ENCODE measurements at places on chromosomes 12 and 14. TPM values are rescaled to one million over a fixed set of nuclear protein-coding genes. Genes with fewer than 3 reads are reported as not detected.

The SERPINA3 gene
- total RNA-seq: not detected

The AMDHD1 gene
- 0.21 TPM for total RNA-seq

The HOTAIR gene
- not detected for total RNA-seq

The LMO3 gene
- 15.1 TPM for total RNA-seq

The DBX2 gene
- not detected for total RNA-seq

The IFNG-AS1 gene
- total RNA-seq: not detected

The KCNH3 gene
- 0.12 TPM for total RNA-seq

The ASB2 gene
- 2.3 TPM for total RNA-seq

GRCh38 chr12:32884962-32885361 is 11.6 kb downstream of the PKP2 start:
- peak; percentile 40 for DNase-seq

DNA sequence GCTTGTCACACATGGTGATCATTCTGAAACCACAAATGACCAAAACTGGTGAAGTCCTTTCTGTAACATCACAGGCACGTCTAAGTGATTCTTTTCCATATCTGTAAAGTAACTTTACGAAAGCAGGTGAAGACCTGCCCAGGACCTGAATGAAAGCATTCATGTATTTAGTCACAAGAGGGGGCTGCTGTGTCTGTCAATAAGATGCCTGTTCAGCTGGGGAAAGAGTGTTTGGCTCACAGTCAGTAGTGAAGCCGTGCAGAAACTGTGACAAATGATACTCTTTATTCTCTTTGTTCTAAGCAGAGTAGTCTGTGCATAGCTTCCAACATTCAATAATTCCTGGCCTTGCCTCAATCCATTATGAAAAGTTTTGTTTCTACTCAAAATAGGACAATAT is 373.5 kb upstream of the OR4E1 start:
- DNase-seq: peak; percentile 80

DNA sequence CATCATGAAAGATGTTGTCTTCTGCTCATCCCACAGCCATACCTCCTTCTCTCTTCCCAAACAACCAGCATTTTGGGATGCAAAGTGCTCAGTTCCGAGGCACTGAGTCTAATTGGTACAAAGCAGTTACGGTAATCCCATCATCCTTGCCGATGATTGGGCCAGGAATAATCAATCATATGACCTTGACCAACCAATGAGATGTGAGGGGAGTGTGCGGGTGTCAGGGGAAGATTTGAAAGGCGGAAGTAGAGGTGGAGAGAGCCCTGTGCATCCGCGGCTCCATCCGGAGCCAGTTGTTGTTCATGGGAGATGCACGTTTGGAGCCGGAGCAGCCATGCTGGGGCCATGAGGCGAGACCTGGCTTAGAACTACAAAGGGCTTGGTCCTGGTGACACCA is 67.3 kb downstream of the SYNE3 start:
- no peak for DNase-seq

DNA sequence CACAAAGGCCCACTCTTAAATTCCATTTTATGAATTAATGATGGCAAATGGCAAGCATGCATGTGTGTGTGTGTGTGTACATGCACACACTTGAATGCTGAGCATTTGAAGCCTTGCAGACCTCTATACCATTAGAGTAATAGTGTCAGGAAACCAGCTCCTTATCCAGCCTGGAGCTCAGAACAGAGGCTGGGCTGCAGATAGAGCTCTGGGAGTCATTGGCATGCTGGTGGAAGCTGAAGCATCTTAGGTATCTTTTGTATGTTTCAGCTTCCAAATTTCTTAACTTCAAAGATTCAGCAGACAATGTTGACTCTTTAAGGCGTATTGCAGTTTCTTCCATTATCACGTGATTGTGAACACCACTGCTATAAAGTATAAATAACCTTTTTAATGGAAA is 192.9 kb upstream of the ARHGAP5 start:
- no peak for DNase-seq

DNA sequence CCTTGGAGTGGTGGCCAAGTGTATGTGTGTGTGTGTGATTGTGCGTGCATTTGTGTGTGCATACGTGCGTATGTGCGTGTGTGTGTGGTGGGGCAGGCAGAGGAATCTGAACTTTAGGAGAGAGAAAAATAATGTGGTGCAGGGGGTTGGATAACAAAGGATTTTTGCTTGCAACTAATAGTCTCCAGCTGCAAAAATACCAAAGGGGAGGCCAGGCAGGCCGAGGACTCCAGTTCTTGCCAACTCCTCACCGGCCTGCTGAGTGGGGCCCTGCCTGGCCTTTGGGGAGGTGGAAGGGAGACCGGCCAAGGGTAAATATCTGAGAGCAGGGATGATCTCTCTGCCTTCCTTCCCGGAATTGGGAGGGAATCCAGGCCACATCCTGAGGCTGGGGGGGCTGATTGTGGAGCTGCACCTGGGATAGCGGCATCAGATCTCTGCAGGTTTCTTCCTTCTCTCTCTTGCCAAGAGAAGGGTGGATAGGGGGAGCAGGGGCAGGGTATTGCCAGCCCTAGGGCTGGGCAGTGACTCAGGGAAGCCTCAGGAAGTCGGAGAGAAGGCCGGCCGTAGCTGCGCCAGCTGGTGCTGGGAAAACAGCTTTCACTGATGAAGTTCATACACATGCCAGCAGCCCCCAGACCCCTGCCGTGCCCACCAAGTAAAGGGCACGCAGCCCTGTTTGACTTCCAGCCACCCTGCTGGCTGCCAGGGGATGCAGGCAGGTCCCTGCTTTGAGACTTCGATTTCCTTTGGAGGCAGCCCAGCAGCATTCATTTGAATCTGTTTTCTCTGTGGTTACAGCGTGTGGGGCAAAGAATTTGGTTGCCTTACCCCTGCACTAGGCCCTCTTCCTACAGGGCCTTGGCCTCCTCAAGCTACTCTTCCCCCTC is 4.6 kb upstream of the LRP1-AS start:
- DNase-seq: no peak

DNA sequence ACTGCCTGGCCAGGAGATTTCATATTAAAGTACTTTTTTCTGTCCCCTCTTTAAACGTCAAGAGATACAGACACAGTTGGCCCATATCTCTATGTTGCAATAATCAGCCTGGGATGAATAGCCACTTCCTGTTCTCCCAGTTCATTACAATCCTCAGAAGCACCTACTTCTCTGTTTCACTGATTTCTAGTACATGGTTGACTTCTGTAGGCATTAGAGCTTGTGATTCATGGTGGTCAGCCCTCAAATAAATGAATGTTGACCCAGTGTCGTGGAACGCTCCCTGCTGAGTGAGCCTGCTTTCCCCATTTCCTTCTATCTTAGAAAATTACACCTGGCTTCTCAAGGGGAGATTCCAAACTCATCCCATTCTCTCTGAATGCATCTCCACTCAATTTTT is 416.7 kb downstream of the PDZRN4 start:
- no peak for DNase-seq

DNA sequence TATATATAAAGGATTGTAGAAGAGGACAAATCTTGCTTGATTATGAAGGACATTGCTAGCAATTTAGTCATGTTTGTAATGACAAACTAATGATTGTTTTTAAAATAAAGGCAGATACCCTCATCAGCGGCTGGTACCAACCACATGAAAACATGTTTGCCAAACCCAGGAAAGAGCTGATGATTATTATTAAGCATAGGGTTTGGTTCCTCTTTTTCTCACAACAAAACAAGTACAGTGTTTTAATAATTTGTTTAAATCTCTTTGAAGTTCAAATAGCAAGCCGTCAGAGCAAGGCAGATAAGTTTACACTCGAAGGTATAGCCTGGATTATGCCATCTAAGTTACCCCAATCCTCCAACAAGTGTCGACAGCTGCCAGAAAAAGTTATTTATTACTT is 5.3 kb upstream of the SINHCAF start:
- DNase-seq: no peak

DNA sequence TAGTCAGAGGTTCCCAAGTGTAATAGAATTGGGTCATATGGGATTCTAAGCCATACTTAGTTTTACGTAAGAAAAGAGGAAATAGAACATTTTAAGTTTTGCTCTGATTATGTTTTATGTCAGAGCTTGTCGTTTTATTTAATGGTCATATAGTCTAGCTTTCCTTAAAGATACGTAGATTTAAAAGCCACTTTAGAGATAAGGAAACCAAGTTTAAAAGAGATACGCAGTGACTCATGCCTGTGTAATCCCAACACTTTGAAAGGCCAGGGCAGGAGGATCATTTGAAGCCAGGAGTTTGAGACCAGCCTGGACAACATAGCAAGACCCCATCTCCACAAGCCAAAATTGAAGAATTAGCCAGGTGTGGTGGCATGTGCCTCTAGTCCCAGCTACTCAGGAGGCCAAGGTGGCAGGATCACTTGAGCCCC is 19.5 kb downstream of the MAPK1IP1L start:
- no peak for DNase-seq

GRCh38 chr14:95309261-95310051 is 10.3 kb downstream of the CLMN start:
- no peak for DNase-seq

DNA sequence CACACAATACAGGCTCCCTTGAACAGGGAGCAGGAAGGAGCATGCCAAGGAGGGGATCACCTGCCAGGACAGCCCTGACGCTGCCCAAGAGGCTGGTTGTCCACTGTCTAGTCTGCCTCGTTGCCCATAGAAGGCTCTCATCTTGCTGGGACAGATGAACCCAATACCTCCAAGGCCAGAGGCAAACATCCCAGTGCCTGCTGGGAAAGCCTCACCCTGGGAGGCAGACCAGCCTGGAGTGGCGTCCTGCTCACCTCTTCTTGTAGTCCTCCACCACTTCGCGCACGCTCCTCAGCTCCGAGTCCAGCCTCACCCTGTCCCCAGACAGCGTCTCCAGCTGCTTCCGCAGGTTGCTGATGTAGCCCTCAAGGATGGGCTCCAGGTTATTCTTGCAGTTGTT is 2.4 kb downstream of the KRT73 start:
- no peak for DNase-seq

- no peak for DNase-seq
These were observed 3.3 kb downstream of the NCKAP5L start for GRCh38 chr12:49824895-49825294.

DNA sequence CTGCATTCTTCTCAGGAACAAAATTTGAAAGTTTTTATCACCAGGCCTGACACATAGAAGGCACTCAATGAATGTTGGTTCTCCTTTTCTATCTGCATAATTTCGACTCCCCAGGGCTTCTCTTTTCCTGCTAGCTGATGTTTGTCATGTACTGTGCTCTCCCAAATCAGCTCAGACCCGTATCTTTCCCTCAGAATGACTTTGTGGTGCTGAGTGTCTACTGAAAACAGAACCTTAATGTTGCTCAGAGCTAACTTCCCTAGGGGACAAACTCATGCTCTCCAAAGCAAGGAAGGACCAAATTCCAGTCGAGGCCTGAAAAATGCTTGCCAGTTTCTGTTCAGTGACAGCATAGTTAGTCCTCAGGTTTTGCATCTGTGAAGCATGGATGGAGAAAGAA is 1.9 kb downstream of the ARHGDIB start:
- DNase-seq: no peak

DNA sequence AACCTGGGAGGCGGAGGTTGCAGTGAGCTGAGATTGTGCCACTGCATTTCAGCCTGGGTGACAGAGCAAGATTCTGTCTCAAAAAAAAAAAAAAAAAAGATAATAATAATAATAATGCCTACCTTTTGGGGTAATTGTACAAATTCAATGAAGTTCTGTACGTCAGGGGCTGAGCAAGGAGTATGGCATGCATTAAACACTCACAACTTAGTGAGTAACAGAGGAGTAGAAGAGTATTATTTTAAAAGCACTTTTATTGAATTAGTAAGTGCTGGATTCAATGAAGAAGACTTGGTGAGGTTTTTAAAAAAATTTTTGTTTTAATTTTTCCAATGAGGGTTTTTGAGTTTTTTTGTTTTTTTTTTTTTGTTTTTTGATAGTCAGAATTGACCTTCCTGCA is 783.6 kb upstream of the TBX3 start:
- no peak for DNase-seq

GRCh38 chr14:66596241-66596985 is 88.5 kb downstream of the GPHN start:
- no peak for DNase-seq

GRCh38 chr12:79364197-79364596 is 326.6 kb downstream of the PAWR start:
- DNase-seq: no peak

DNA sequence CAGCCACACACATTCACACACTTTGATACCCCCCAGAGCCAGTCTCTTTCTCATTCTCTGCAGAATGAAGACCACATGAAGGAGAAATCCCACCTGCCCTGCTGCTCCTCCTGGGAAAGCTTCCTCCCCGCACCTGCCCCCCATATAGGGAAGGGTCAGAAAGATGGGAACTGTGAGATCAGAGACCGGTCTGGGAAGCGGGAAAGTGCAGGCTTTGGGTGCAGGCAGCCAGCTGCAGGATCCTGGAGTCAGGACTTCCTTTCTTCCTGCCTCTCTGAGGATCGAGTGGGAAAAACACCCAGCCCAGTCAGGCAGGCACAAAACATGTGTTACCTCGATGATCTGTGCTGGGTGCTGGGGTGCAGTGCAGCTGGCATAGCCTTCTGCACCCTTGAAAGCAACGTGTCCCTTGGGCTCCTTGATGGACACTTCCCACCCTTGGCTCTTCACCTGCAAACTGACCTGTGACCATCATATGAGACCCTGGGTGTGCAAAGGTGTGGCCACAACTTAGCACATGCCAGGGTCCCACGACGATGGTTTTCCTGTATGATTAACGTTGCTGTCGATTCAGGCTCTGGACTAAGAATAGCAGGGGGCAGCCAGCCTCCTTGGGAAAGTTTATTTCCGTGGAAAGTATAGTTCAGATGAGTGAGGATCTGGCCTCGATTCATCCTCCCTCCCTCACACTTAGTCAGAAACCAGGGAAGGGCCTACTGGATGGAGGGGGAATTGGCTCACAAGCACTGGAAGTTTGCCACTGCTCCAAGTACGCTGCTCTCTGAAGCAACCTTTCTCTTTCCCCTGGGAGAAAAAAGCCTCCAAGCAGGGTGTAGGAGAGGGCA is 105.4 kb upstream of the MED13L start:
- no peak for DNase-seq

- peak; percentile 21 for DNase-seq
These were observed 2.7 kb upstream of the RABGGTA start for GRCh38 chr14:24274101-24274543.

GRCh38 chr12:44847888-44848702 is 28.0 kb downstream of the NELL2 start:
- DNase-seq: no peak

DNA sequence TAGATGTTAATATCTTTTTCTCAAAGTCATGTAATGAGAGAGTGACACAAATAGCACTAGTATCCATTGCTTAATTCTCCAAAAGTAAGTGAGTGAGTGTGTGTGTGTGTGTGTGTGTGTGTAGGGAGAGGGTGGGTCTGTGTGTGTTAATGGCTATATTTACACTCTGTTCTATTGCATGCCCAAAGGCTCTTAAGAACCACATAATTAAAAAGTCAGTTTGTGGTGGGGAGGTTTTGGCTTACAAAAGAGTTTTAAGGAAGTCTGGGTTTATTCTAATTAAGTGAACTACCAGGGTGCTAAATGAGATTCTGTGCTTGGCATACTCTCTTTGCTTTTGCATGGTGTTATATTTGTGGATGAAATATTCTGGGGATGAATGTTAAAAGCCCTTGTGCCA is 1897.6 kb upstream of the FLRT2 start:
- no peak for DNase-seq

All from GM23338 (cell line).